ENCODE measurements at places on chromosomes 5 and 9.

GRCh38 chr9:2340046-2340760 is 281.4 kb upstream of the VLDLR start:
- DNase-seq: no peak

DNA sequence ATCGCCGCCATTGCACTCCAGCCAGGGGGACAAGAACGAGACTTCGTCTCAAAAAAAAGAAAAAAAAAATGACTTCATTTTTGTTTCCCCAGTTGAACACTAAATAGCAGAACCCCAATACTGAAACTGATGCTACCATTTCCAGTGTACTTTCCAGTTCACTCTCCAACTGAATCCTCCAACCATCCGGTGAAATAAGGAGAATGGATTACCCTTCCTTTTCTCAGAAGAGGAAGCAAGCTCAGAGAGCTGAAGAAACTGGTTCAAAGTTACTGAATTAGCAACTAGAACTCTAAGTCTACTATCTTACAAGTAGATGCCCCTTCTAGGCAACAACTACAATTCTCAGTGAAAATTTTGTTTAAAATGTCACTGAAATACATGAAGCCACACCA is 3.9 kb downstream of the FAM13B start:
- DNase-seq: no peak

DNA sequence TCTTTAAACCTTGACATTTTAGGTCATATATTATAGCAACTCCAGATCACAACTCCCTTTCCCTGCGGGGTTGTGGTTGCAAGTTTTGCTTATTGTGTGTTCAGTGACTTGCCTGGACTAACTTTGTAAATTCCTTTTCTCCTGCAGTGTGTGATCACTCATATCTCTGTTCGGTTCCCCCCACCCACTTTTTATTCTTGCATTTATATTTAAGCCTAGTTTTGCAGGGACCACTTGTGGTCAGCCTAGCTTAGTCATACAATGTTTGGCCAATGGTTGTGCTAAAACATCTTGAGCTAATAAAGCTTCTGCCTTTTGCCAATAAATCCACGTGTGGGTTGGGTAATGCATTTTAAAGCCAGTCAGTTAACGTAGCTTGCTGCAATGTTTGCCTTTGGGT is 146.5 kb upstream of the IRX4 start:
- DNase-seq: no peak

DNA sequence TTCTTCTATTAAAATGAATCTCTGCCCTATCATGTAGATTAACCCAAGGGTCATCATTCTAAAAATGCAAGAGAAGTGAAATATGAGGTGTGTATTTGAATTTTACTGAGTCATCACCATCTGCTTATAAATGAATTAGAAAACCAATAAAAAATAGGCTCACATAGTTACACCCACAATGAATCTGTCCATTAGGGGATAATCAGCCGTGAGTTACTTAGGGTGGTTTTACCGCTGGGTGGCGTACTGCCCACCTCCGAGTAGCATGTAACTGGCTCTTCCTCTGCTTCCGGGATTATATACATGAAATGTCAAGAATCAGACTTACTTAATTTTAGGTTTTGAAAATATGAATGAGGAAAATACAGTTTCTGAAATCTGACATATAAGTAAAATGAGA is 332.9 kb upstream of the CCNG1 start:
- DNase-seq: no peak

DNA sequence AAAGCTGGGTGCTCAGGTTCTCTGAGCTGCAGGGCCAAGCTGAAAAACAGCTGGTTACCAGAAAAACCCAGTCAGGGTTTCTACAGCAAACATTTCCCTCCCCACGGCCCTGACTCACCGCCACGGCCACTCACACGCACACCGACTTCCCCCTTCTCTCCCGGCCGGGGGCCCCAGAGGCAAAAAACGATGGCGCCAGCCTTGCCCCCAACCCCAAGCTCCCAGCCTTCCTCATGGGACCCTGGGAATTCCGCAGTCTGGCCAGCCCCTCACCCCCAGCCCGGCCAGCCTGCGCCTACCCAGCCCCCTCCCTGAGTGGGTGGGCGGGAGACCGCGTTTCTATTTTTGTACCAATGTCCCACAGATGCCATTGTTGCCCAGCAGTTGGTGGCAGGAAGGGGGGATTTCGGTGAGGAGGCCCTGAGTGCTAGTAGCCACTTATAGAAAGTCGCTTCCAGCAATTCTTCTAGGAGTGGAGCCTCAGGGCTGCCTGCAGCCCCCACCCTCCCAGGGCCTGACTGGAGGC is 18.4 kb downstream of the ENG start:
- DNase-seq: no peak
